ENCODE measurements at places on chromosomes 3 and 15.

GRCh38 chr15:38479266-38479665 lies 25.3 kb downstream of the FAM98B start:
- no peak for DNase-seq

DNA sequence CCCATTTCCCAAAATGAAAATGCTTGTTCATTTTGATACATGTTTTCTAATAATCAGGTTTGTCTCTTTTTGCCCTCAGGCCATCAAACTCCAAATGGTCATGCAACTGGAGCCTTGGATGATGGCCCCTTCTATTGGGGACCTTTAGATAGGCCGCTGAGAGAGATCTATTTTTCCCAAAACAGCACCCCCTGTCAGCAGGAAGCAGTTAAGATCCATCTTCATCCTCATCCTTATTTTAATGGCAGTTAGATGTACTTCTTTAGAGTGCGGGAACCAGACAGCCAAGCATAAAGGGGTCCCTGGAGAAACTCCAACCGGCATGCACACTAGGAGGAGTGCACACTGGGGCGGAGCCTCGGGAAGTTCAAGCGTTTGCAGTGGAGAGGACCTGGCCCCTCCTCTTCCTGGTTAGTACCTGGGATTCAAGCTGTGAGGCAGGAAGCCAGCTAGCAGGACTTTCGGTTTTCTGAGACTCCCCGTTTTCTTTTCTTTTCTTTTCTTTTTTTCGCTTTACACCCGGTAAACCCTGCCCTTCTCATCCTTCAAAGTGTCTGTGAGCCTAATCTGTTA lies 31.9 kb upstream of the STRIT1 start:
- no peak for DNase-seq

DNA sequence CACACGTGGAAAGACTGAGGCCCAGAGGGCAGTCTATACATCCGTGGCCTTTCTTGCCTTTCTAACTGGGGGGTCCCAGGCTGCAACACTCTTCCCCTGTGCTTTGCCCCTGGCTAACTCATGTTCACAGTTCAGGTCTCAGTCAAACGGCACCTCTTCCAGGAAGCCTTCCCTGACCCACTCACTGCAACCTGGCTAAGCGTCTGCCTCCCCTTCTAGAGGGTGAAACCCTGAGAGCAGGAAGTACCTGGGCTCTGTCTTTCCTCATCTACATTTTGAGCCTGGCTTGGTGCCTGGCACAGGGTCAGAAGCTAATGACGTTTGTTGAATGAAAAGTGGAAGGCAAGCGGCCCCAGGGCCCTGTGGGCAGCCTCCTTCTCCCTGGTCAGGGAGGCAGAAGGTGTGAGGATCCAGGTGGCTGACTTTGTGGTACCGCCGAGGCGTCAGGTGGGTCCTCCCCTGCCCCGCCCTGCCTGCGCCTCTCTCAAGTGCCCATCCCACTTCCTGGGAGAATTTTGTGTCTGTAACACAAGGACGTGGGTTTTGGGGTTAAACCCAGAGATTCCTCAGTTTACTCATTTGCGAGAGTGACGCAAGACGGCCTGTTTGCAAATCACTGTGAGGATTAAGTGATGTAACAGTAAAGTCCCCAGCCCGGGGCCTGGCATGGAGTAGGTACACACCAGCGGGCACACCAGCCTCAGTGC lies 32.1 kb downstream of the DNASE1L3 start:
- no peak for DNase-seq

GRCh38 chr3:67495751-67496150 lies 158.7 kb downstream of the SUCLG2 start:
- DNase-seq, result no peak

GRCh38 chr3:68007621-68008226 lies 353.3 kb upstream of the SUCLG2 start:
- no peak for DNase-seq

DNA sequence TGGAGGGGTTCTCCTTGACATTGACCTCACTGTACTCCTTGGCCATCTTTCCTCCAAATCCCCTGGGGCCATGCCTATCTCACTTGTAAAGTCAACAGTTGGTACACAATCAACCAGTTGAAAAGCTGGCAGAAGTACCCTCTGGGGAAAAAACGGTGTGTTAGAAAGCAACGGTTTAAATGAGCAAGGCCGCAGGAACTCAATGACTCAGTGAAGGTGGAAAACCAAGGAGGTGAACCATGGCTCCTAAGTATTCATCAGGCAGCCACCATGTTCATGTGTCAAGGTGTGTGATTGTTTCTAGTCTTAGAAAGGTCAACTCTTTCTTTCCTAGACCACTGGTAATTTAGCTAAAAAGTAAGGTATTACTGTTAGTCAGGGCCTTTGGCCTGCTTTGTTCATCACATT lies 130.9 kb upstream of the SATB1 start:
- DNase-seq, result no peak

- peak; percentile 80 for DNase-seq
These were observed 12.5 kb upstream of the MORF4L1 start for GRCh38 chr15:78859971-78860719.

DNA sequence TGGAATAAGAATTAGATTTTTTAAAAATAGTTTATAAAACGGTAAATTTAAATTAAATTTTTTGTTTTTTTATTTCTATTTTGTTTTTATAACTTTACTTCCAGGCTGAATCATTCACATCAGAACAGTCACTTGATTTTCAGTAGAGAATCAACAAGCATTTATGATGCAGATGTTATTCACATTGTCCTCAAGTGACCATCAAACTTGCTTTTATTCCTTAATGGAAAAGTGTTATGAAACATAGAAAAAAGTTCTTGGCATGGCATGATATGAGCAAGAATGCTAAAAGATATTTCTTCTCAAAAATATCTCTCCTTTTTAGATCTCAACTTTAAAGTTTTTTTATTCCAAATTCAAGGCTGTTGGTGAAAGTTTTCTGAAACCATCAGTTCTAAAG lies 70.9 kb upstream of the TGFBR2 start:
- no peak for DNase-seq

GRCh38 chr3:170889630-170890029 lies 18.8 kb downstream of the EIF5A2 start:
- no peak for DNase-seq

- DNase-seq, result no peak
These were observed 127.0 kb downstream of the TPRG1 start for GRCh38 chr3:189298469-189299375.

DNA sequence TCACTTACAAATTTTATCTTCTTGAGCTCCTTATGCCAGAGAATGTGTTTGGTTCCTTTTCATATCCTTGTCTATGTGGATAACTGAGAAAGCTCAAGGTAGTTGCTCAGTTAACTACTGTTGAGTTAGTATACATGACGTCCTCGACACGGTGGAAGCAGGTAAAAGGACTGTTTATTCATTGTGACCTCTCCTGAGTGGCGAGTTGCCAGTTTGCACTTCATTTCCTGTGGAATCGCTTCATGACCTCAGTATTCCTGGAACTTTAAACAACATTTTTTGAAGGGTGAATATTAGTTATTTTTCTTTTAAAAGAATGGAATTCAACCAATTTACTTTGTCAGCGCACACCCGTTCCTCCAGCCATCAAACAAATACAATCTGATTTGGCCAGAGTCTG lies 1.2 kb upstream of the TPRG1 start:
- no peak for DNase-seq

DNA sequence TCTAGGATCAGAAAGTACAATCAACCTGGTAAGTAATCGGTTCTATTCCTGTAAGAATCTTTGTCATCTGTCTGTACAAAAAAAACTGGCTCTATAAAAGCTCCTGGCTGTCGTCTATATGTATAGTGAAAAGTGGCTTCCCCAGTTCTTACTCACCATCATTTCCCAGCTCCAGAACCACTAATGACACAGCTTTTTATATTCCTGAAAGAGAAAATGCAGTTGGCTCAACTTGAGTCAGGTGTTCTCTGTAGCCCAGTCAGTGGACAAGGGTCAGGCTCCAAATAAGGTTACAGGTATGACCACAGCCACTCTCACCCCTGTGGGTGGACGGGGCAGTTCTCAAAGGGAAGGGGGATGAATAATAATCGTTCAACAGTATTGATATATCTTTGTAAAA lies 85.1 kb downstream of the AP4E1 start:
- no peak for DNase-seq

All from KG1 (cell line).